ENCODE measurements at places on chromosomes 1 and 21. TPM values are rescaled to one million over a fixed set of nuclear protein-coding genes. Genes with fewer than 3 reads are reported as not detected.

DNA sequence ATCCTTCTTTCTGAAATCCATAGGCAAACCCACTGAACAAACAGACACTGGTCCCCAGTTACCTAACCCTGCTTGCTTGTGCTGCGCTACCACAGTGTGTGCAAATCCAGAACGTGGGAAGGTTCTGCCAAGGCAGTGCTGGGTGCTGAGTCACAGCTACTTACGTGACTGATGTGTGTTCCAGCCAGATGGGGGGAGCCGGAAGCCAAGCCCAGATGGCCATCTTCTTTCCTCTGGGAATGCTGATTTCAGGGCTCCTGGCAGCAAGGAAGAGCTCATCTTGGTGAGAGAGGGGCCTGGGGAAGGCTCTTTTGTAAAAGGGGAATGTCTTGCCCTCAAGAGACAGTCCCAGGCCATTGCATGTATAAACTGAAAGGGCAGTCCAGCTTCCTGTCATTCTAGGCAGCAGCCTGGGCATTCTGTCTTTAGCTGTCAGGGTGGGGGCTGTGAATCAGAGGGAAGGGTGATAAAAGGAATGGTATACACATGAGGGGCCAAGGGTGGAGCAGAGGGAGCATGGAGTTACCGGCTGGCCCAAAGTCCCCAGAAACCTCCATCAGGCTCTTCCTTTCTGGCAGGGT, 54.1 kb downstream of the CD46 start:
- DNase-seq: peak; percentile 63

- no peak for DNase-seq
Observed at GRCh38 chr1:18534810-18535205, 54.1 kb downstream of the KLHDC7A start.

DNA sequence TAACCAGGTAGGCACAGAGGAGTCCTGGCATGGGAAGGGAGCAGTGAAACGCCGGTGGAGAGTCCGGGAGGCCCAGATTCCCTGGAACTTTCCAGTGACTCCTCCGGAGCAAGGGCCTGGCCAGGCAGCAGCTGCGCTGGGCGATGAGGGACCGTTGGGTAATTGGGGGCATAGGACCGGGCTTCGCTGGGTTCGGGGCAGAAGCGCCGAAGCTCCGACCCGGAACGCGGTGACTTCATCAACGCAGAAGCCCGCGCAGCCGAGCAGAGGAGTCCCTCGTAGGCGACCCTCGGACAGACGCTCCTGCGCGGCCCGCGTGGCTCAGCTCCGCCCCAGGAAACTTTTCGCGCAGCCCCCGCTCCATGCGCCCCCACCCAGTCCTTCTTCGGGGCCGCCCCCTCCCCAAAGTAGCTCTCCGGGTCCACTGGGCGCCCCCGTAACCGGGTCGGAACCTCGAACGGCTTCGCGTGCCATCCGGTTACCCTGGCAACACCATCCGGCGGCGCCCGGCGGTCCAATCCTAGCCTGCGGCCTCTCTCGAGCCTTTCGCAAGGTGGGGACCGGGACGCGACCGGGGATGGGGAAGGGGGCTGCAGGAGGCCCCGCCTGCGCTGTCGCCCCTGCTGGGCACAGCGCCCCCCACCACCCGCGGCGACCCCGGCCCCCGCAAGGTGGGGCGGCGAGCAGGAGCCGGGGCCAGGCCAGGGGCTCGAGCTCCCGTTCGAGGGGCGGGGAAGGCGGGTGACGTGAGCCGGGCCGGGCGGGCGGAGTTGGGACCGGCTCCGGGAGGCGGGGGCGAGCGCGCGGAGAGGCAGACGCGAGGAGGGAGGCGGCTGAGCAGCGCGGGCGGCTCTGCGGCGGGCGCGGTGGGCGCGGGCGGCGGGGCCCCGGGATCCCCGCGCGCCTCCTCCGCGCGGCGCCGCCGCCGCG, at the start of gene AJAP1:
Gene AJAP1, plus strand, starts transcription at position 814 of the 930 bp plus-strand sequence. CDS start 817 bp downstream, outside the sequence.
- no peak for DNase-seq

DNA sequence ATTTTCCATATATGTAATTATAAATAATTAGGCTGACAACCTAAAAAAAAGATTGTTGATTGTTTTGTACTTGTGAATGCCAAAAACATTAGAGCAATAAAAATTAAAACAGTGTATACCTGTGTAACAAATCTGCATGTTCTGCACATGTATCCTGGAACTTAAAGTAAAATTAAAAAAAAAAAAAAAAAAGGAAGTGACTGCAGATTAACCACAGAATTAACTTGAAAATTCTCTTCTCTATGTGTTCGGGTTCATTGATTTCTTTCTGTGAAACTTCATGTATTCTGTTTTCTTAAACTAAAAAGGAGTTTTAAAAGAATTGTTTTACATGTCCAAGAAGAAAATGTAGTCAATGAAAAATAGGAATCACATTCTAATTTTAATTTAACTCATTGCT, 95.7 kb downstream of the FASLG start:
- no peak for DNase-seq

GRCh38 chr1:223886516-223886921, 40.8 kb upstream of the TP53BP2 start:
- no peak for DNase-seq

DNA sequence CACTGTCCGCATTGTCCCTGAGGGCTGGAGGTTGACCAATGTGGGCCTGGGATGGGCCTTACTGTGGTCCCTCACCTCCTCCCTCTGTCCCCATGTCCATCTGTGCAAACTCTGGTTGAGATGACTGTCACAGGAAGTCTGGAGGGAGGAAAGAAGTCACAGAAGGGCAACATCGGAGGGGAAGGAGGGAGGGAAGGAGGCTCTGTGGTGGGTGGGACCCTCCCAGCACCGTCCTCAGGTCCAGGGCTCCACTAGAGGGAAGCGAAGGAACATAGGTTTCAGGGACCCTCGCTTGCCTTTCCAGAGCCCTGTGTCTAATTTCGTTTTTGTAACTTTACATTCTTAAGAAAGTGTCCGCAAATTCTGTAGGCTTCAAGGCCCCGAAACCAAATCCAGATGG, 111.3 kb upstream of the SLC44A3 start:
- no peak for DNase-seq

- DNase-seq: peak; percentile 89
Observed at GRCh38 chr1:231421971-231422797, at the start of gene EGLN1. Gene EGLN1, minus strand, starts transcription at chr1:231422287. Its CDS starts 399 bp downstream, at chr1:231421888.

DNA sequence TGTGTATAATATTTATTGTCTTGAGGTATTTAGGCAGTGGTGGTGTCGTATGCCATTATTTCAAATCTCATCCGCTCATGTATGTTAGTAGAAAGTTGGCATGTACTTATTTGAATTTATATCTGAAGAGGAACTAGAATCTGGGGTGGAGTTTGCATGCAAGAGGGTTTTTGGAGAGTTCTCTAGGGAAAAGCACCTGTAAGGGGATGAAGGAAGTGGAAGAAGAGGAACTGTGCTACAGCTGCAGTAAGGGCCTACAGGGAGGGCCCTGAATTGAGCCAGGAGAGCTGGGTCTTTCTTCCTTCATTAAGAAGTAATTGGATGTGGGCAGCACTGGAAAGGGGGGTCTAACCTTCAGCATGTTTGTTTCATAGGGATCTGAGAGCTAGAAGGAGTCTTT, 197.2 kb downstream of the HMCN1 start:
- DNase-seq: no peak

The LRRC39 gene
- total RNA-seq: 2.6 TPM

The LHX8 gene
- total RNA-seq: not detected

The C1orf185 gene
- total RNA-seq: not detected

The MYCL gene
- total RNA-seq: 16.4 TPM

The AIRE gene
- total RNA-seq: not detected
